ENCODE measurements at places on chromosomes 6 and 20.

GRCh38 chr6:144123421-144123820 lies 26.9 kb upstream of the STX11 start:
- no peak for DNase-seq

DNA sequence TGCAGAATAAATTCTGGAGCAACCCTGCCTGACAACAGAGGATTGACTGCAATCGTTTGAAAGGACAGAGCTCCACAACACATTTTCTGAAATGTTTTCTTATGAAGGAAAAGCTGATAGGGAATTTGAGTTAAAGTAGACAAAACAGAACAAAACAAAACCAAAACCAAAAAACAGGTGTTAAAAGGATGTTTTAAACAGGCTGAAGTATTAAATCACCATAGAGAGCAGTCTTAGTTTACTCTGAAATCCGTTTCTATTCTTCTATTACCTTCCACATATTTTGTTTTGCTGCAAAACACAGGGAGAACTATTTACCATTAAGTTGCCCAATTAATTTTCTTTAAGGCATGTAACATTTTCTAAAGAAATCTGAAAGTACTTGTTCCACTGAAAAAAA lies 93.4 kb upstream of the MLIP start:
- DNase-seq = no peak

DNA sequence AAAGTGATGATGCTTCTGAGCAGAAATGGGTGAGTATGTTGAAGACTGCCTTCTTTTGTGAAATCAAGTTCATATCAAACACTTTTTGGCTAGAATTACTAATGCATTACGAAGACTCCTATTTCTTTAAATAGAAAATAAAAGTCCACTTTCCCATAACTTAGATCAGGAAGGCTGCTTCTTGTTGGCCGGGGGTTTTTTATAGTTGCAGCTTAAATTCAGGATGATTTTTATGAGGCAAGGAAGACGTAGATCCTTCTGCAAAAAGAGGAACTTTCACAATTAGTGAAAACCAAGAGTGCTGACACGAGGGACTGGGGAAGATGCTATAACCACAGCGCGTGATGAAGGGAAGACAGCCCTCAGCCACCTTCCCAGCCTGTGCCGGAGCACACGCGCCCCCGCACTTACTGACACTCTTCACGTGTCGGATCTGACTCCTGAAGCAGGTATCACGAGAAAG lies 206.1 kb upstream of the PRDM1 start:
- no peak for DNase-seq

GRCh38 chr6:66964216-66964615 lies 1257.2 kb upstream of the EYS start:
- DNase-seq = no peak

DNA sequence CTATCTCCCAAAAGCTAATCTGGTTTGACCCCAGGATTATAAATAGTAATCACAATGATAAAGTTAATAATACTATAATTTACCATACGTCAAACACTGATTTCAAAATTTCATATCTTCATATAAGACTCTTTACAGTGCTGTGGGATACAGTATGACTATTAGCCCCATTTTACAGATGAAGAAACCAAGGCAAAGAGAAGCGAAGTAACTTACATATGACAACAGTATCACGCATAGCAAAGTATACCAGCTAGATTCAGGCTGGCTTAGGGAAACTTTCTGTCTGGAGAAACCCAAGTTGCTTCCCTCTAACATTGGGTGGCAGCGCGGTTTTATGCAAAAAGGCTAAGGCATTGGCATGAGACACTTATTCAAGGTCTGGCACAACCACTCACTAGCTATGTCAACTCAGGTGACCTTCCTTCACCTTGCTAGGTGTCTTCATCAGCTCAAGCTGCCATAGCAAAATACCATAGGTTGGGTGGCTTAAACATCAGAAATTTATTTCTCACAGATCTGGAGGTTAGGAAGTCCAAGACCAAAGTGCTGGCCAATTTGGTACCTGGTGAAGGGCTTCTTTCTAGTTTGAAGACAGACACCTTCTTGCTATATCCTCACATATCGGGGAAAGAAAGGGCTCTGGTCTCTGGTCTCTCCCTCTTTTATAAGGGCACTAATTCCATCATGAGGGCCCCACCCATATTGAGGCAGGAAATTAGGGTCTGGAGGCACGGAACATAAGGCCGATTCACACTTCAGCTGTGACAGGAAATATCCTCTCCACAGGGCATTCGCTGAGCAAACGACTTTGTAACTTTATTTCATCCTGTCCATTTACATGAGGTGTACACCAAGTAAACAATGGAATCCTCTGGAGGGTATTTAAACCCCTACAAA lies 22.4 kb upstream of the UTRN start:
- DNase-seq = no peak

- DNase-seq = no peak
These were observed 57.9 kb downstream of the ELOVL5 start for GRCh38 chr6:53290537-53291510.

GRCh38 chr6:114032721-114033120 lies 61.8 kb upstream of the HDAC2 start:
- DNase-seq = no peak

- DNase-seq = no peak
These were observed 1.2 kb downstream of the NKX2-2 start for GRCh38 chr20:21512634-21513180.

DNA sequence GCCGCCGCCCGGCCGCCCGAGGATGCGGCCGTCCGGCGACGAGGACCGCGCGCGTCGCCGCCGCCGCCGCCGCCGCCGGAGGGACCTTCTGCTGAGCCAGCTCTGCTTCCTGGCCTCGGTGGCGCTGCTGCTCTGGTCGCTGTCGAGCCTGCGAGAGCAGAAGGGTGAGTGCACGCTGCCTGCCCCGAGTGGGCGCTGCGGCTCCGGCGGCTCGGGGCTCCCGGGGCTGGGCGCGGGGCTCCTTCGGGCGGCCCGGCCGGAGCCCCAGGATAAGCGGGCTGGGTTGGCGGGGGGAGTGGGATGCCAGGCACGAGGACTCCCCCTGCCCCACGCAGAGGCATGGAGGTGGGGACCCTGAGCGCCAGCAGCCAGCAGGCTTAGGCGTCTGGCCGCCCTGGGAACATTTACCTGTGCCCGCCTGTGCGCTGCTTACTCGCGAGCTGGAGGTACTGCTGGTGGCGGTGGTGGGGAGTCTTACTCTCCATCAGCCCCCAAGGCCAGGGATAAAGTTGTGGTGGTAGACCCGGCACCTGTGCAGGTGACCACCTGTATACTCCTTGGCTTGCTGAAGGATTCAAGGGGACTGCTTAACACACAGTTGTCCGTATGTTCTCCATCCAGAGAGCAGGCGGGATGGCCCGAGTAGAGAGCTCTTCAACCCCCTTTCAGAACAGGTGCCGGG lies 520 bp downstream of the SLC24A3 start:
- no peak for DNase-seq

DNA sequence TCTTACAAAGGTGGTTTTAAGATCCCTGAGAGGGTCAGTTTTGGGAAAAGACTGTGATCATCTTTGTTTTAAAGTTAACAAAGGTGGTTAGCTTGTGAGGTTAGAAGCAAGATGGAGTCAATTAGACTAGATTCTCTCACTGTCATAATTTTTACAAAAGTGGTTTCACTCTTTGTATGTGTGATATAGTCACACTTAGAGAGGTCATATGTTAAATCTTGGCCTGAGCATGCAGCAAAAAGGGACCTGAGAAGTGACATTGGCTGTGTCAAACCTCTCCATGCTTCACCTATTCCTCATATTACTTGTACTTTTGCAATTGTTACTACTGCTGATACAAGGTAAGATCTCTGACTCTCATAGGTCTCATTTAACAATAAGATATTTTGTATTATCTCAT lies 368.0 kb downstream of the TBC1D32 start:
- DNase-seq = no peak

GRCh38 chr20:48669946-48670605 lies 157.7 kb downstream of the PREX1 start:
- no peak for DNase-seq

- DNase-seq = no peak
These were observed 447 bp downstream of the MCM3 start for GRCh38 chr6:52284131-52284459.

- no peak for DNase-seq
These were observed 11.0 kb downstream of the FRS3 start for GRCh38 chr6:41768545-41769308.

GRCh38 chr6:4743062-4743461 lies 33.1 kb upstream of the CDYL start:
- DNase-seq = no peak

DNA sequence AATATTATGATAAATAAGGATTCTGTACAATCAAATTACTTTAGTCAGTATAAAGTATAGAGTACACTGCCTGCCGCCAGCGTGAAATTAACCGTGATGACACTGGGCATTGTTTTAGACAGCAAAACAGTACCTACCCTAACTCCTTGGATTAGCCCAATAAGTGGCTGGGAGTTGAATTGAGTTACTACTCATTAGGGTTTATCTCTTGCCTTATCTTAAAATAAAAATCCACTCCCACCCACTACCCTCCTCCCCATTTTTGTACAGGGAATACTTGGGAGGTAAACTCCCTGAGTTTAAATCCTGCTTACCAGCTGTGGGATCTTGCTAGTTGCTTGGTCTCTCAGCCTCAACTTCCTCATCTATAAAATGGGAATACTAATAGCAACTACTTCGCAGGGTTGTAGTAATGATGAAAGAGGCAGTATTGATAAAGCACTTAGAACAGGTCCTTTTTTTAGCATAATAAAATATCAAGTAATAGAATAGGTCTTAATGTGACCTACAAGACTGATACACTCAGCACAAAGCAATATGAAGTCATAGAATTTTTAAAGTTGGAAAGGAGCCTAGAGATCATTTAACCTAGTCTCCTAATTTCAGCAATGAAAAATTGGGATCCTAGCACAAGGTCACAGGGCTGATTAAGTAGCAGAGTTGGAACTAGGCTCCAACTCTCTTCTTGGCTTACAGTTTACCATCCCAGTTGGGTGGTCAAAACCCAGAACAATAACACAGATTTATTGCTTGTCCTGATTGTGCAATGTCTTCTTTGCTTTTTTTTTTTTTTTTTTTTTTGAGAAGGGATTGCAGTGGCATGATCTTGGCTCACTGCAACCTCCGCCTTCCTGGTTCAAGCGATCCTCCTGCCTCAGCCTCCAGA lies 23.8 kb downstream of the PHACTR2 start:
- DNase-seq = no peak

DNA sequence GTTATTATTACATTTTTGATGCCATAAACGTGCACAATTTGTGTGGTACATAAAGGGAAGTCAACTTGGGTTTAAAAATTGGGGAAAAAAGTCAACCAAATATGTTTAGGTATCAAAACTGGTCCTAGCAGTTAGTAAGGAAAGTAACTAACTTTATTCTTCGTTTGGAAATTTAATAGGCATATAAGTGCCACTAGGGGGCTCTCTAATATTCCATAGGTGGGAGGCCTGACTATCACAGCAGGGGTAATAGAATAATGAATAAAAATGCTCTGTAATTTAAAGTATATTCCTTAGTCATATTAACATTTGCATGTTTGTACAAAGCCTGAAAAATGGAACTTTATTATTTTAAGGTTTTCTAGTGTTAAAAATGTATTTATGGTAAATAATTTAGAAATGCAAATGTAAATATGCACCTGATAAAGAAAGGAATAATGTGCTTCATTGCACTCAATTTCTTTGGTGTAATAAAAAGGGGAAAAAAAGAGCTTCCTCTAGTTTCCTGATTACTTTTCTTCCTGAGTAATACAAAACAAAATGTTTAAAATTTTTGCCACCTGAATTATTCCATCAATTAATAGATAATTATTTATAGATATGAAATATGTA lies 125.7 kb upstream of the HDAC2 start:
- DNase-seq = no peak

DNA sequence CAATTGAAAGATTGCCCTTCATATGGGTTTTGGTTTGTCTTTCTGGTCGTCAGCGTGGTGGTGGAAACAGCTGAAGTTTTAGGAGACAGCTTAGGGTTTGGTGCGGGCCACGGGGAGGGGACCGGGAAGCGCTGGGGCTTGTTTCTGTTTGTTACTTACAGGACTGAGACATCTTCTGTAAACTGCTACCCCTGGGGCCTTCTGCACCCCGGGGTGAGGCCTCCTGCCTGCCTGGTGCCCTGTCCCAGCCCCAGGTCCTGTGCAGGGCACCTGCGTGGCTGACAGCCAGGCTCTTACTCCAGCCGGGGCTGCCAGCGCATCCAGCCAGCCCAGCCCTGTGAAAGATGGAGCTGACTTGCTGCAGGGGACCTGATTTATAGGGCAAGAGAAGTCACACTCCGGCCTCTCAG lies 22.8 kb downstream of the NPEPL1 start:
- DNase-seq = no peak

DNA sequence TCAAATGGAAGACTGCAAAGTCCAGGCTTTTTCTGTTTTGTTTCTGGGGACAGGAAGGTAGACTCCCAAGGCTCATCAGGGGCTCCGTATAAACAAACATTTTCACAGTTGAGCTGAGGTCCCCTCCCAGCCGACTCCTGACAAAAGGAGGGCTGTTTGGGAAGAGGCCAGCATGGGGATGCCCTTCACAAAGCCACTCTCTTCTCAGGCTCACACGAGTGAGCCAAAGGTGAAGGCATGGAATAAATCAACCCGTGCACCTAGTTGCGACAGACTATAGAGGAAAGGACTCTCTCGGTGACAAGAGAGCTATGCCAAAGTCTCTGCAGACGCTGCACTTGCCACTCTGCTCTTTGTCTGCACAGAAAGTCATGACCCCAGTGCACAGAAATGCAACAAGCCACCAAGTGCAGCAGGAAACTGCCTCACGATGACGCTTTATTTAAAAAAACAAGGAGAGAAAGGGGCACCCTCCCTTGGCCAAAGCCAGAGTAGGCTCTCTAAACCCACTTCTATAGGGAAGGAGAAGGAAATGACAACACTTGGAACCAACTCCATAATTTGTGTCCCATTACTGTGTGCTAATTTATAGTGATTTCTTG lies 21.0 kb downstream of the JAG1 start:
- no peak for DNase-seq

DNA sequence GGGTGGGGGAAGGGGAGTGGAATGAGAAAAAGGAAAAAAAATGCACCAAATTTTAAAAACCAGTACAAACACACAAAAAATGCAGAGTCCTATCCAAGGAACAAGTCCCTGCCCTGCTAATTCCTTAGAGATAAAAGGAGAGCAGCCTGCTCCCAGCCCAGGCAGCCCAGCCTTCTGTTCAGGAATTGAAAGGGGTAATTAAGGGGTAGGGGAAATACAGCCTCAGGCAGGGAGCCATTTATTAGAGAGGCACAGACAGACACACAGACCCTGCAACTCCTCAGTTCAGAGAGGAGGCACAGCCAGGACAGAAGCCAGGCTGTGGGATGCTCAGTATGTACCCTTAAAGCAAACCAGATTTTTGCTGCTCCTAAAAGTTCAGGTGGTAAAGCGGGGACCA lies 137.2 kb downstream of the EYA2 start:
- DNase-seq = no peak
